ENCODE measurements at places on chromosomes 12 and 14.

- no peak for DNase-seq
Measured at GRCh38 chr14:63032641-63033040, 12.6 kb downstream of the KCNH5 start.

DNA sequence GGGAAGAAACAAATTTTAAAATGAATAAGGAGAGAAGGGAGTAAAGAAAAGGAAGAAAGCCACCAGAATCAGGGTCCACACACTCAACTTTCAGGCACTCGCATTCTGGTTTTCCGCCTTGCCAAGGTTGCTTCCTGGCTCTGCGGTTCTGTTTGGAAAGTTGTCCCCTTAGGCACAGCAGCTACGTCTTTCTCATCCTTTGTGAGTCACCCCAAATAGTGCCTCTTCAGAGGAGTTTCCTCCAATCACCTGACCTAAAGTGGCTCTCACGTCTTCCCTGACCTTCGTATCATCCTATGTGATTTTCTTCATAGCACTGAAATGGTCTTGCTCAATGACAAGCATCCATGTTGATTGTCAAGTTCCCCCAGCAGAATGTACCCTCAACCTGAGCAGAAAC lies 99.5 kb upstream of the TMCC3 start:
- no peak for DNase-seq

DNA sequence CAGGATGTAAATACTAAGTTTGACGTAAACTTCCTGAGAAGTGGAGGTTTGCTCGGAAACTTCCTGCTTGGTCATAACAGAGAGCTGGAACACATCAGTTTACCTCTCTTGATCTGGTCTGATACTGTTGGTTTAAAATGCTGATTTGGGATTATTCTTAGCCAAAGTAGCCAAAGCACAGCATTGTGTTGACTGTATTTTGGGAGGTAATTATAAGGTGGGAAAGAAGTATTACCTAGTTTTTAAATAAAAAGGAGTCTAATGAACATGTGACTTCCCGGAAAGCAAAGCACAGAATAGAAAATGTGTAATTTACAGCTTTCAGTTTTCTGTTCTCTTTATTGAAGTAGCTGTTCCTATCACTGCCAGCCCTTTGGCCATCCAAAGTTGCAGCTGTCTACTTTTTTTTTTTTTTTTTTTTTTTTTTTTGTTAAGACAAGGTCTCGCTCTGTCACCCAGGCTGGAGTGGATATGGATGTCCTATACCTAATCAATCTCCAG lies 52.2 kb upstream of the SRP54 start:
- DNase-seq = no peak

- DNase-seq = peak; percentile 50
Measured at GRCh38 chr12:95548539-95549391, 2.5 kb downstream of the USP44 start.

DNA sequence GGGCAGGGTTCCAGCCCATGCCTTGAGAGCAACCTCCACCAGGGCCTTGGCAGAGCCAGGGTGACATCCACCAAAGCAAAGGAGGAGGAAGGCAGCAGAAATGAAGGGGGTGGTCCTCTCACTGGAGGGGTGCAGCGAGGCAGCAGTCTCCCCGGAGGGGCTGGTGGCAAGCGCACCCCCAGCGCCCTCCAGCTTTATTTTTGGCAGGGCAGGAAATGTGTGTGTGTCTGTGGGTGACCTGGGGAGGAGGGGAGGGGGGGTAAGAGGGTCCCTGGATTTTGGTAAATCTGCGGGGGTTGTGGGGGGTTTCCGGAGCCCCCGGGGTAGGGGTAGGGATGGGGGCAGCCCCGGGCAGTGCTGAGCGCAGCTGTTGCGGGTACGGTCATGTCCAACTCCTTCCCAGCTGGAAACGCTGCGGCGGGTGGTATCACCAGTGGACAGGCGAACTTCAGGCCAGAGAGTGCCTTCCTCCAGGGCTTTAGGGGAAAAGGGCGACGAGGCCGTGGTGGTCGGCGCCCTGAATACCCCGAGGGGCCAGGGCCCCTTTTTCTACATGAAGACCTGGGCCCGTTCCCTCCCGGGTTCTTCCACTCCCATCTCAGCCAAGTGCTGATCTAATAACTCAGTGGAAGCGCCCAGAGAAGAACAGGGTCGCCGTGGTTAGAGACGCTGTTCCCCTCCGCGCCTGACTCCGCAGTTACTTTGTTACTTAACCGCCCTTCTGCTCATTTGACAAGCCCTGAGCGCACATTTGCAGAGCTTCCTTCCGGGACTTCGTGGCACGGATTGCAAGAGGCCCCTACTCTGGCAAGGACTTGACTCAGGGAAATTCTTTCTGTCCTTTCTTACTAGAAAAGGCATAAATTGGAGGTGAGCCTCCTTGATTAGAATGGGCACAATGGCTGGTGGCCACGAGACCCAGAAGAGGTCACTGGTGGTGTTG lies 55.2 kb downstream of the FOS start:
- peak; percentile 19 for DNase-seq

DNA sequence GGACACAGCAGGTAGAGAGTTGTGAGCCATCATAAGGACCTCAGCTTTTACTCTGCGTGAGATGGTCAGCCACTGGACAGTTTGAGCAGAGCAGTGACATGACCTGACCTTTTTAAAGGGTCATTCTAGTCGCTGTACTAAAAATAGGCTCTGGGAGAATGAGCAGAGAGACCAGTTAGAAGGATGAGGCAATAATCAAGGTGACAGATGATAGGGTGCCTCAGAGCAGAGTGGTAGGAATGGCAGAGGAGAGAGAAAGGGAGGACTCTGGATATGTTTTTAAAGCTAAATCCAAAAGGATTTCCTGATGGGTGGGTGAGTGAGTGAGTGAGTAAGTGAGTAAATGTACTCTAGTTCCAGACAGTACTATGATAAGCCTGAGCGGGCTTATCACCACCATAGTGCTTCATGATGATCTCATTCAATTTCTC lies 83.6 kb upstream of the ARHGAP5 start:
- no peak for DNase-seq

DNA sequence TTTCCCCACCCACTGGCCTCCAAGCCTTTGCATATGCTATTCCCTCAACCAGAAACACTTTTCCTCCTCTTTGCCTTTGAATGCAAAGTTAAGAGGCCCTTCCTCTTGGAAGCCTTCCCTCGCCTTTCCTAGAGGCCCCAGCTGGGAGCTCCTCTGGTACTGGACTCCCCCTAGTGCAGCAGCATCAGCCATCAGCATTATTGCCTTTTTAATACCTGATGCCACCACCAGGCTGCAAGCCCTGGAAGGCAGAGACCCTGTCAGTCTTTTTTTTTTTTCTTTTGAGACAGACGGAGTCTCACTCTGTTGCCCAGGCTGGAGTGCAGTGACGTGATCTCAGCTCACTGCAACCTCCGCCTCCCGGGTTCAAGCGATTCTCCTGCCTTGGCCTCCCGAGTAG lies 19.1 kb upstream of the PLA2G1B start:
- DNase-seq = no peak

DNA sequence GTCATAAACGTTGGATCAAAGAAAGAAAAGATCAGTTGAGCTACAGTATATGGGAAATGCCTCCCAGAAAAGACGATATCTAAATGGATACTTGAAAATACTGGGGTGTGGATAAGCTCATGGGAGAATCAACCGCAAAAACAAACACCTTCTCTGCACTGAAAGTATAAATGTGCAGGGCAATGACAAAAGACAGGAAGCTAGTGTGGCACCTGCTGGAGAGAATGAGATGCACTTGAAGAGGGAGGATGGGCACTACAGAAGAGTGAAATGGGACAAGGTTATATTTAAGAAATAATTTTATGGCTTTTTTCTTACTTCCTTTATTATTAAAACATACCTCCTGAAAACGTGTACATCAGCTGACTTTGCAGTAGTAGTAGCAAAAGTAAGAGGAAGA lies 153.7 kb downstream of the PRKD1 start:
- DNase-seq = no peak

GRCh38 chr12:9961106-9961505 lies 10.1 kb upstream of the CLEC12A start:
- DNase-seq = no peak
